ENCODE measurements at places on chromosomes 16 and 17.

GRCh38 chr16:87931504-87931903 is 4.8 kb downstream of the CA5A start:
- no peak for DNase-seq

DNA sequence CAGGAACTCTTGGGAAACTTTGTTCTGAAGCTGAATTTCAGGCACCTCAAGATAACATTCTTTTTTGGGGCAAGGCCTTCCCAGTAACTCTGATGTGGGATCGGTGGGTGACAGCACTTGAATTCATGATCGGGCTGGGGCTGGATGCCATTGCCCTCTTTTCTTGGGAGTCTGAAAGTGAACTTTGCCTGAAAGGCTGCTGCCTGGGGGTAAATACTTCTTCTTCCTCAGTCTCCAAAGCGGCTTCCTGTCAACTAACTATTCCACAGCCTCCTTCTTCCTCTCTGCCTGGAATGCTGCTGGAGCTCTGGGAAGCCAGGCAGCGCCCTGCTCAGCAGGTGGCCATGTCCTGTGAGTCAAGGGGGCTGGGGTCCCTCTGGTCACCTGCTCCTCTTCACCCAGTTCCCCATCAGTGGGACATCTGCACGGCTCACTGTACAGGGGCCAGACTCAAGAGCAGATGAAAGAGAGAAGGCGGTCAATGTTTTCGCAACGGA is 79.5 kb downstream of the WIPI1 start:
- no peak for DNase-seq

DNA sequence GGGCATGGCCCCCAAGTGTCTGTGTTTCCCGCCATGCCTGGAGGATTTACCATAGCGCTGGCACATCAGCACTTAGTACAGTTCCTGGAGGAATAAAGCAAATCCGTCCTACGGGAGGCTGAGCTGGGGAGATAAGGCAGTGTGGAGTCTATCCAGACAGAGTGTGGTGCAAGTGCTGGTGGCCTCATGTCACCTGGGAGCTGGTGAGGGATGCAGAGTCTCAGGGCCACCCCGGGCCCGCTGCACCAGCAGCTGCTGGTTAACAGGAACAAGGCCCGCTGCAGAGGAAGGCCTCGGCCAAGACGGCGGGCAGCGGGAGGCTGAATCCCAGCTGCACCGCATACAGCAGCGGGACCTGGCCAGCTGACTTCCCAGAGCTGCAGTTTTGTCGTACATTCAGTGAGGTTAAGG is 57.3 kb upstream of the CDC42EP4 start:
- no peak for DNase-seq

DNA sequence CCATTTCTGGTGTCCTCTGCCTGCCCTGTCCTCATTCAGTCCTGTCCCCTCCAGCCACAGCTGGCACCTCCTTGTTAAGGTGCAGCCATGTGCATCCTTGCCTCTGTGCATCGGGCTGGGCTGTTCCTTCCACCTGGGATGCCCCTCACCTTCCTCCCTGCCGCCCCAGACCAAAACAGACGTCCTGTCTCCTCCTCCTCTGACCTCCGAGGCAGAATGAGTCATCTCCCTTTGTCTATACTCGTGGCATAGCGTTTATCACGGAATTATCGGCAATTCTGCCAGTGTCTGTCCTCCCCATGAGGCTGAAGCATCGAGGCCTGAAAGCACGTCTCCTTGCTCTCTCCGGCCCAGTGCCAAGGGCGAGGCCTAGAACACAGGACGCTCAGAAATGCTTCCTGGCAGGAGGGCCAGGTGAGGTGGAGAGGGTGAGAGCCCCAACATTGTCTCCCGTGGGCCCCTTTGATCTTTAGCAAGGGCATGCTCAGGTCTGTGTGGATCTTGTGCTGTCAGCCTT is 4.6 kb downstream of the RAI1 start:
- peak; percentile 42 for DNase-seq

GRCh38 chr17:73722165-73722564 is 77.9 kb upstream of the SDK2 start:
- peak; percentile 77 for DNase-seq

DNA sequence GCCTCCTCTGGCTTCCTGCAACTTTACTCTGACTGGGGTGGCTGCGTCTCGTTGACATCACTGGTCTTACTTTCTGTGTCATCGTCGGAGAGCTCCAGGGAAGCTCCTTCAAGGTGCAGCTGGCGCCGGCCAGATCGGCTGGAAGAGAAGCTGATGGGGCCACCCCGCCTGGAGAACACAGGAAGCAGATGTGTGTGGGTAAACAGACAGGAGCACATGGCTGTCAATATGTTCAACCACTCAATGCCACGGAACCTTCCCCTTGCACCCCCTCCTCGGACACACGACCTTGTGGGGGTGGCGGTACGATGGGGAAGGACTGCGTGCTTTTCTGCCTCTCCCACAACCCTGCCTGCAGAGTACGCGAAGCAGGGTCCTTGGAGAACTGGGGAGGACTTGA is 40.1 kb downstream of the NDEL1 start:
- no peak for DNase-seq

DNA sequence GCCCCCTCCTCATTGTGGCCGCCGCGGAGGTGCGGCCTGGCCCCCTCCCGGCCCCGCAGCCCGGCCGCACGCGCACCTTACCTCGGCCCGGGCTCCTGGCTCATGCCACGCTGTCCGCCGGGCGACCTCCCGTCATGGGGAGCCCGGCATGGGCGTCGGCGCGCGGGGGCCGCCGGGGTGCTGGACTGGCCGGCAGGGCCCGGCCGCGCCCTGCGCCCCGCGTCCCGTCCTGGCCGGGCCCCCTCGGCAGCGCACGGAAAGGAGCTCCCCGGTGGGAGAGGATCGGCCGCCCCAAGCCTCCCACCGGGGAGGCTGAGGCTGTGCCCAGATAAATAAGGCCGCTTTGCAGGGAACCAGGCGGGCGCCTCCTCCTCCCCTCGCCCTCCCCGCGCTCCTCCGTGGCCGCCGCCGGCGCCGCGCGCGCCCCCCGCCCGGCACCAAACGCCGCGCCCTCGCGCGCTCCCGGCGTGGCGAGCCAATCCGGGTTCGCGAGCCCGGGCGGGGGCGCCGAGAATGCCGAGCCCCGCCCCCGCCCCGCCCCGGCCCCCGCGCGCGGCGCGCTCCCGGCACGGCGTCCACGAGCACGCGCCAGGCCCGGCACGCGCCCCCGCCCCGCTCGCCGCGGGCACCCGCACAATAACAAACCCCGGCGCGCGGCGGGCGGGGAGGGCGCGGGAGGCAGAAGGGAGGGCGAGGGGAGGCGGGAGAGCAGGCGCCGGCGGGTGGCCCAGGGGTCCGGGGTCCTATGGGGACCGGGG is at the start of gene FBXL16:
Gene FBXL16, minus strand, starts transcription at position 371 of the 758 bp plus-strand sequence. CDS start 8,396 bp downstream, outside the sequence.
- no peak for DNase-seq

- no peak for DNase-seq
These were observed 5.1 kb upstream of the PERCC1 start for GRCh38 chr16:1425616-1426370.

- no peak for DNase-seq
These were observed 6.8 kb upstream of the FLYWCH1 start for GRCh38 chr16:2904922-2905240.

GRCh38 chr17:11610999-11611566 is 12.8 kb downstream of the DNAH9 start:
- no peak for DNase-seq

GRCh38 chr17:57672971-57673370 is 72.1 kb downstream of the CCDC182 start:
- DNase-seq = no peak

GRCh38 chr16:9670033-9670432 is 512.2 kb downstream of the GRIN2A start:
- DNase-seq = no peak

DNA sequence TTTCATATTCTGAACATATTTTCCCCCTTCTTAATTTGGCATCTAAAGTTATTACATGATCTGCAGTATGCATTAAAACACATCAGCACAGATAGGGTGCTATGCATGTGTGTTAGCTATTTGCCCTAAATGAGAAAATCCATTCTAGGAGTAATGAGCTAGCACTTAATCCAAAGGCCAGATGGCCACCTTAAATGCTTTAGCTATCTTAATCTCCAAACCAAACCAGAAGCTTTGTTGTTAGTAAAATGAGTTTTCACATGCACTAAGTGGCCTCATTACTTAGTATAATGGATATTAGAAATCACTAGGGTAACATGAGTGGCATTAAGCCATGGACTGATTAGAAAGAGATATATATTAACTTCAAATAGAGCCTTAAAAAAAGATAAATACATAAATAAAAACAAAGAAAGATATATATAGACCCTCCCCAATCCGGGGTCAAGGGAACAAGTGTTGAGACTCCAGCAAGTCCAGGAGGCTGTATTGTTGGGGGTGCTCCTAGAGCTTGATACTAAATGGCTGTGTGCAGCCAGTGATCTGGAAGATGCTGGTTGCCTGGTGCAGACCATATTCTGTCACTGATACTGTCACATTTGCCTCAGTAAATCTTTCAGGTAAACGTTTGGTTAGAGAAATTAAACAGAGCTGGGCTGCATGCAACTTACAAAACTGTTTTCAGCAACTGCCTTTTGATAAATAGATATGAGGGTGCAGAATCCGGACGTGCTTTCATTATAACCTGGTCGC is 67.3 kb downstream of the MYH10 start:
- DNase-seq = no peak

DNA sequence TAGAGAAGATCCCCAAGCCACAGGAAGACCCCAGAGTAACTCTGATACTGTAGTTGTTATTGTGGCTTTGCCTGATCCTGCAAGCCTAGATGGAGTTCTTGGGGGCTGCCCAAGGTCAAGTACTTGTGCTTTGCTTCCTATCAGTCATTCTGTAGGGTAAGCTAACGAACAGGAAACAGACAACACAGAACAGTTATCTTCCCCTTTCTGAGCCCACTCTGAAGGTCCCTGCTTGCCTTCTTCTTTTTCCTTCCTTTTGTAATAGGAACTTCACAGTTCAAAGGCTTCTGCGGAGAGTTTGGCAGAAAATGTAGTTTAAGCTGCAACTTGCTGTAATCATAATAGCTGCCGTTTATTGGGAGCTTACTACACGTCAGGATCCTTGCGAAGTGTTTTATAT is 494.1 kb upstream of the ERCC4 start:
- DNase-seq = no peak

DNA sequence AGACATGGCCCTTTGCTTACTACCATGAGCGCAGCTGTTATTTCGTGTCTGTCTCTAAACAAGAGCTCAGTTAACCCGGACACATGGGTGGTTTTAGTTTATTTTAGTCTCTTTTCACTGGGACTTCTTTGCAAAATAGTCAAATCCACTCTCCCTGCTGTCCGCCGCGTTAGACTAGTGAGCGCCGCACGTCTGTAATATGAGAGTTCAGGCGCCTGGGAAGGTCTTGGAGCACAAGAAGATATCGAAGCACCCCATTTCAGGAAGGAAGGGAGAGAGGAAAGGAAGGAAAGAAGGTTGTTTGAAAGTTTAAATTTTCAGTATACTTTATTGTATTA is 111.0 kb upstream of the CHMP6 start:
- DNase-seq = no peak
